Forelimb muscle (tissue), 1 donor: ENCODE measurements at places on chromosomes 1 and 21. TPM values are rescaled to one million over a fixed set of nuclear protein-coding genes. Genes with fewer than 3 reads are reported as not detected.

GRCh38 chr1:188723332-188724020 is 1754.2 kb downstream of the BRINP3 start:
- DNase-seq, result no peak

S100A14 gene
- polyA plus RNA-seq, result 0.18 TPM

DNA sequence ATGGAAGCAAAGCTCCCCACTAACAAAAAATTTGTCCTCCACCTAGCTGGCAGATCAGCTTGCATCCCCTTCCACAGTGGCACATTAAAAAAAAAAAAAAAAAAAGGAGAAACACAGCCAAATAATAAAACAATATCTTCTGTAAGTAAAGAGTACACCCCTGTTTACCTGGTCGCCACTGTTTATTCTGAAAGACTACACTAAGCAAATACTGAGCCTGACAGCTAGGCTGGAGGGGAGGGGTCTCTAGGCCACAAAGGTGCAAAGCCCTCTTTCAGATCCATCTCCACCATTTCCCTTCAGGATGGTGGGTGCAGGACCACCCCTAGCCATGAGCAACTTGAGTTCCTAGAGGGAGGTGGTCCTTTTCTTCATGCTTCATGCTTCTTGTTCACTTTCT is 22.8 kb upstream of the SLC45A3 start:
- no peak for DNase-seq

GRCh38 chr1:63326473-63327380 is 4.4 kb downstream of the FOXD3 start:
- DNase-seq, result no peak

- no peak for DNase-seq
Measured at GRCh38 chr21:45405271-45405818, 380 bp downstream of the COL18A1 start.

CELA3A gene
- polyA plus RNA-seq, result 0.52 TPM

NBPF6 gene
- not detected for polyA plus RNA-seq

- no peak for DNase-seq
Measured at GRCh38 chr1:36852586-36852985, 181.7 kb downstream of the GRIK3 start.
